ENCODE measurements at places on chromosomes 11 and 22. TPM values are rescaled to one million over a fixed set of nuclear protein-coding genes. Genes with fewer than 3 reads are reported as not detected.

The IGSF9B gene
- polyA plus RNA-seq = 0.11 TPM

The FTH1 gene
- polyA plus RNA-seq = 245 TPM

The PNPLA5 gene
- not detected for polyA plus RNA-seq

The PTPRCAP gene
- 1.0 TPM for polyA plus RNA-seq

The TLCD5 gene
- 10.4 TPM for polyA plus RNA-seq

The DENND5A gene
- polyA plus RNA-seq = 26.1 TPM

The OR51I2 gene
- polyA plus RNA-seq = not detected

The TRPC6 gene
- not detected for polyA plus RNA-seq

The SPDYC gene
- polyA plus RNA-seq = not detected

The APOBEC3B gene
- not detected for polyA plus RNA-seq

The CECR2 gene
- 0.75 TPM for polyA plus RNA-seq
